NCI-H187 (cell line): ENCODE measurements at places on chromosomes 16 and 17.

DNA sequence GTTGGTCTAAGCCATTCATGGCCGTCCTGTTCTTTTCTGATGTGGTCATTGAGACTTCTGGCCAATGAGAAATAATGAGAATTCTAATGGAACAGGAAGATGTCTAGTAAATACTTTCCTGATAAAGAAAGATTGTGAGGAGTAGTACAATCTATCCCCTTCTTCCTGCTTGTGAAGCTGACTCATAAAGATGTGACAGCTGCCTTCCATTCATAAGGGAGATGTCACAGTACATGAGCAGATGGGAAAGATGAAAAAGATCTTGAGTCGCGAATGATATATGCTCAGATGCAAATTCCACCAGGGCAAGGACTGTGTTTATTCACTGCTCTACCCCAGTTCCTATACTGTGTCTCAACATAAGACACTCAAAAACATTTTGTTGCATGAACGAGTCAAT lies 111.7 kb upstream of the FOXF1 start:
- no peak for DNase-seq

- no peak for DNase-seq
Observed at GRCh38 chr16:22813223-22813947, 577 bp upstream of the HS3ST2 start.

DNA sequence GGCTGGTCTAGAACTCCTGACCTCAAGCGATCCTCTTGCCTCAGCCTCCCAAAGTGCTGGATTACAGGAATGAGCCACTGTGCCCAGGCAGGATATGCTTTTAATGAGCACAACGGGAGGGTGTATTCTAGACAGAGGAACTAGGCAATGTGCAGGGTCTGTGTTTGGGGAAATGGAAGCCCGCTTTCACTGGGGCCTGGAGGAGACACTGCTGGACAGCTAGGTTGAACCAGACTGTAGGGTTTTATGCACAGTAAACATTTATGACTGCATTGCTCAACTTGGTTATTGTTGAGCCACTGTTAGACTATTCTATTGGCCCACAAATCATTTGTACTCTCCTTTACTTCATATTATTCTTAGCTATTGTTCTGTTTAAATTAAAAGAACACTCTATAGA lies 10.2 kb upstream of the SIAH1 start:
- DNase-seq, result no peak

DNA sequence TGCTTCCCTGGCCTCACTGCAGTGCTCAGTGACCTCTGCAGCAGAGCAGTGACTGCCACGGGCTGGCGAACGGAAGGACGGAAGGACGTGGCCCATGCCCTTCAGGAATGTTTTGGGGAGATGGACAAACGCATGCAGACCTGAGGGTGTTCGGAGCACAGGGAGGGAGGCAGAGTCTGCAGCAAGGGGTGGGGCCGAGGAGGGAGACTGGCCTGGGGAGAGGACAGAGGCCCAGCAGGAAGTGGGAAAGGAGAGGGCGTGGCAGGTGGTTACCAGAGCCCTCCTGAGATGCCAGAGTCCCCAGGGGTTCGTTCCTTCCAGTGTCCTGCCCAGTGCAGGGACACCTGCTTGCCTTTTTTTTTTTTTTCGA lies 21.9 kb downstream of the ADORA2B start:
- no peak for DNase-seq

DNA sequence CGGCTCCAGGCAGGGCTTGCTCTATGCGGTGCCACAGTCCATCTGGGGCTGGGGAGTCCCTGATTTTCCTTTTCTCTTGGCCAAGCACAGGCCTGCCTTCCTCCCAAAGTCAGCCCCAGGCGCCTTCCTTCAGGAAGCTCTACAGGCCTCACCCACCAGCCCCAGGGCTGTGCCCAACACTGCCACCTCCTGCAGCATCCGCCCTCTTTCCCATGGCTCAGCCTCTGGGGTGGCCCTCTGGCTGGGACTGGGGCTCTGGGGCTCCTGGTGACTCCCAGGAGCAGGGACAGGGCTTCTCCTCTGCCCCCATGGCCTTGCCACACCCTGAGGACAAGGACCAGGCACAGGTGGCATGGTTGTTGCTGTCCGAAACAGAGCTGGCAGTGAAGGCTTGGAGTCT lies 817 bp downstream of the ITGB4 start:
- DNase-seq, result no peak

- DNase-seq, result no peak
Observed at GRCh38 chr16:64738321-64738960, 383.4 kb downstream of the CDH11 start.

- DNase-seq, result no peak
Observed at GRCh38 chr16:86059253-86060171, 160.6 kb downstream of the IRF8 start.

DNA sequence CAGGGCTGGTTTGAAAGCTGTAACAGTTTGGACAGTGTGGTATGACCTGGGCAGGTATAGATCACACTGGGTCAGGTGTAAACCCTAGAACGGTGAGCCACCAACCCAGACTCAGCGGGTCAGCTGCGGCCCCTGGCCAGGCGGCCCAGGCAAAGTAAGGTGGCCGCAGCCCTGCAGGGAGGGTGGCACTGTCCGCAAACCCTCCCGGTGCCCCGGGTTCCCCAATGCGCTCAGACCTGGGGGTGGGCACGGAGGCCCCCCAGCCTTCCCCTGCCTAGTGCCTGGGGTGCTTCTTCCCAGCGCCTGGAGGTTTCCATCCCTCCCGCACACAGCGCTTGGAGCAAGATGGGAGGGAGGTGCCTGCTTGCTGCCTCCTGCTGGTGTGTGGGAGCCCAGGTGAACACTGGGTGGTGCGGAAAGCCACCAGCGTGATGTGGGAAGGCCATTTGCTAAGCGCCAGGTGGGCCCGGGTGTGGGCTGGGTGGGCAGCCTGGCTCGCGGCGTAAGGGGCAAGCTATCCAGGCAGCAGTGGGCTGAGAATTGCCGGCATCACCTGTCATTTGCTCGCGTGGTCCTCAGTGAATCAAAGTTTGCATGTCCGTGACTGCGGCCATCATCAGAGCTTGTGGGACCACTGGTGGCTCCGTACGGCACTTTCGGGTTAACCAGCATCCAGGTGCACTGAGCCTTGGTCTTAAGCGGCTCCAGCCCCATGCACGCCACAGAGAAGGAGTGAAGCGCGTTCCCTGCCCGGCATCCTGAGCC lies 47.3 kb upstream of the GNG13 start:
- DNase-seq, result no peak

DNA sequence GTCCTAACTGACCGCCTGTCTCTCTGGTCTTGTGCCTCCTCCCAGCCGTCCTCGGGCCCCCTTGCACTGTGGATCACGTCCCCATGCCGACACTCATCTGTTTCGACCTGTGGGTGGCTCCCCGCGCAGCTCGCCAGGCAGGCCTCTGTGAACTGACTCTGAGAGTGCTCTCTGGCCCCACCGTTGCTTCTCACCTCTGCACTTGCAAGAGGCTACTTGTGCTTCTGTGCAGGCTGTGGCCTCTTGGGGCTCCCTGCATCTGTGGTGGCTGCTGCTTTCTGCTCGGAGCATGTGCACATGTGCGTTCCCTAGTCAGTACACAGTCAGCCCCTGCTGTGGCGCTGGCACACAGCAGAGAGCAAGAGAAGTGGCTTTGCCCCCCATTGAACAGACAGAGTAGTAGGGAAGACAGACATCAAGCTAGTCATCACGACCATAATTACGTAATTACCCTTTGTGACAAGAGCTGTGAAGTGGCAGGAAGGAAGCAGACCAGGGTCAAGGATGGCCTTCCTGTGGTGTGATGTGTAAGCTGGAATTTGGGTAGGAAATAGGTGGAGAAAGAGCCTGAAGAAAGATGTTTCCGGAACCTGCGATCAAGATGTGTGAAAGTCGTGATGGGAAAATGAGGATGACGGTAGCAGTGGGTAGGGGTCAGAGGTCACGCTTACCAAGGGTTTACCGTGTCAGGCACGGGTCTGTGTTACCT lies 256.0 kb upstream of the CACNG5 start:
- no peak for DNase-seq

GRCh38 chr17:81867991-81868673 lies 3.0 kb downstream of the ARHGDIA start:
- DNase-seq, result no peak

DNA sequence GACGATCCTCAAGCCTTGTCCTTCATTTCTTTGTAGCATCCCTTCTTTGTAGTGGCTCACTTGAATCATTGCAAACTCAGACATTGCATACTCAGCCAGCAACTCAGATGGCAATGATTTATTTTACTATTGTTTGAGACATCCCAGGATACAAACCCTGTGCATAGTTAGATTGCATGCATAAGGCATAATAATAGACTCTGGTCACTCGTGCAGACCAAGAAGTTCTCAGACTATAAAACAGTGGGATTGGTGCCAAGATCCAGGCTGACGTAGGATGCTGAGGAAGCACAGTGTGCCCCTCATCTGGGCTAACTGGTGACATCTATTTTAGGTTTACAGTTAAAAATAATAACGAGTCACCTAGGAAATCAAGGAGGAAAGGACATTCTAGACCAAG lies 142.3 kb downstream of the PMP22 start:
- DNase-seq, result no peak

GRCh38 chr16:85360323-85361277 lies 248.3 kb upstream of the CIBAR2 start:
- DNase-seq, result peak; percentile 83

DNA sequence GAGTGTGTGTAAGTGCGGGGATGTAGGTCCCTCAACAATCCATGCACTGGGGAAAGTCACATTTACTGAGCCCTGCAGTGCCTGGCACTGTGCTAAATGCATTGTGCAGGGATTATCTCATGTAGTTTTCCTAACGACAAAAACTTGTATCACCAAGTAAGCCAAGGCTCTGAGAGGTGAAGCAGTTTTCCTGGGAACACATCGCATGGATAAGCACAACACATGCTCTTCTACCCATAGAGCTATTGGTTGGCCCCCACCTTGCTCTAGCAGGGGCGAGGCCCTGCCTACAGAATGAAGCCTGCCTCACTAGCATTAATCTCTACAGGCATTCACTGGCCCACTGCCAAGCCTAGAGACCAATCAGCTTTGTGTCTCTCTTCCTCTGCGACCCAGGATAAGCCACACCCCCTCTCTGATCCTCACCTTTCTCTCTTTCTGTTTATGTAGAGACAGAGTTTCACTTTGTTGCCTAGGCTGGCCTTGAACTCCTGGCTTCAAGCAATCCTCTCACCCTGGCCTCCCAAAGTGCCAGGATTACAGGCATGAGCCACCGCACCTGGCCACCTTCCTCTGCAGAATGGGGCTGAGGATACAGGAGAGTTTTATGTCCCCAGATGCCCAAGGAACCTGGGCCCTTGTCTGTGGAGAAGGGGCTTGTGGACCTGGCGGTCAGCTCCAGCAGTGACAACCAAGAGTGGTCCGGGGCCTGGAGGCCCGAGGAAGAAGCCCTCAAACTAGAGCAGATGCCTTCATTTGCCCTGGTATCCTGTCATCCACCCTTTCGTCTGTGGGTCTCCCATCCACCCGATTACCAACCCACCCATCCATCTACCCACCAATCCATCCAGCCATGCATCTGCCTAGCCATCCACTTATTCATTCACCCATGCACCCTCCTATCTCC lies 12.8 kb downstream of the CDH16 start:
- no peak for DNase-seq

GRCh38 chr16:55778757-55779156 lies 54.1 kb downstream of the CES1 start:
- no peak for DNase-seq

GRCh38 chr17:71427801-71428200 lies 693.0 kb upstream of the SOX9 start:
- DNase-seq, result no peak

- DNase-seq, result no peak
Observed at GRCh38 chr17:82242977-82243647, 14.3 kb downstream of the SLC16A3 start.

- DNase-seq, result no peak
Observed at GRCh38 chr17:31389657-31390381, 1.7 kb upstream of the RAB11FIP4 start.

DNA sequence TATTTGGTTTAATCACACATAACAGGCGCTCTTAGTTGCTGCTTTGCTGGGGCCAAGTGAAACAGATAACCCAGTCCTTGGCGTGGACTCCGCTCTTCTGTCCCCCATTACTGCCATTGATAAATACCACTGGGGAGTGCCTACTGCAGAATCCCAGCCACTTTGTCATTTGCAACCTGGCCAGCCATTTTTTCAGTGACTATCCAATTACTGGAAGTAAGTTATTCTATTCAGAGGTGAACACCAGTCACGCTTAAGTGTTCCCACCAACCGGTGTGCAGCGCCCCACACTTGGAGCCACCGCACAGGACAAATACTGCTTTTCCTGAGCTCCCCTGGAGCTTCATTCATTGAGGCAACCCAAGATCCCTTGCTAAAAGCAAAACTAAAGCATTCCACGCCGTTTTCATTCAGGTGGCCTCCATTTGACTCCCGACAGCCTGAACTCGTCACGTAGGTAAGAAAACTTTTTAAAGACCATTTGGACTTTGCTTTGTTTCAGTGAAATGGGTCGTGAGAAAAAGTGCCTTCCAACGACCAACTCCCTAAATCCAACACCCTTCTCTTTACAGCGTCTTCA lies 1.8 kb downstream of the USP7 start:
- no peak for DNase-seq

GRCh38 chr17:45950888-45951287 lies 48.2 kb upstream of the STH start:
- no peak for DNase-seq

GRCh38 chr17:58338841-58339754 lies 10.5 kb upstream of the TSPOAP1 start:
- DNase-seq, result no peak

- DNase-seq, result no peak
Observed at GRCh38 chr17:10439816-10440215, 18.1 kb upstream of the MYH8 start.

DNA sequence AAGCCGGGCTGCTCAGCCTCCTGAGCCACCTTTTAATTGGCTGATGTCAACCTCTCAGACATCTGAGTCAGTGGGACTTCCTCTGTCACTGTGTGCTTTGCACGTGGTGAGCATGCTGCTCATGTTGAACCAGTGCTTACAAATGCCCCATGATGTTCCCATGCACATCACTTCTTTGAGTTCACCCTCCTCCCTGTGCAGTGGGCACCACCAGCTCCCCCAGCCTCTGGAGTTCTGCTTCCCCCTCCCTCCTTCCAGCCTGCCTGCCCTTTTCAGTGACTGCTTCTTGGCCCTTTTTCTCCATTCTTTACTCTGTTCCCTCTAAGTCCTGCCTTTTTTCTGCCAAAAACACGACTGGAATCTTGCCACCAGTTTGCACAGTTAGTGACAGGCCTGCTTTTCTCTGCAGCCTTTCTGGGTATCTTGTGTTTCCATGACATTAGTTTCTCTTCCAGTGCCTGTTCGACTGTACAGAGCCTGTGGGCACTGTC lies 41.6 kb downstream of the USP10 start:
- DNase-seq, result no peak

- no peak for DNase-seq
Observed at GRCh38 chr16:46632778-46633733, 11.9 kb upstream of the SHCBP1 start.

DNA sequence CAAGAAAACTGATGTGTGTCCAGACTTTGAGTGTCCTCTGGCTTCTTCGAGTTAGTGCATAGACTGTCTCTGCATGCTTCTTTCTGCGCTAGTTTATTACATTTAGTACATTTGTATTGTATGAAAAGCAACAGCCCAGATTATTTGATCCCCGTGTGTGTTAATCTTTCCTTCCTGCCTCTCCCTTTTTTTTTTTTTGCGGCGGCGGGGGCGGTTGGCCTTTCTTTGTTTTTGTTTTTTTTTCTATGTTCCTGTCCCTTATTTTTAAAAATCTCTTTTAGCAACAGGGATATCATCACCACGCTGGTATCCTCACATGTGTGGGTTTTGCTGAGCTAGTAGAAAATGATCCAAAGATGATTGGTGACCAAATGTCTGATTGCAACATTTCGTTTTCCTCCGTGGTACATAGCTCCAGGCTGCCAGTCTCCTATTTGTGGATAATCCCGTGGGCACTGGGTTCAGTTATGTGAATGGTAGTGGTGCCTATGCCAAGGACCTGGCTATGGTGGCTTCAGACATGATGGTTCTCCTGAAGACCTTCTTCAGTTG lies 9.4 kb downstream of the SCPEP1 start:
- DNase-seq, result no peak
